ENCODE measurements at places on chromosomes 7 and 10. TPM values are rescaled to one million over a fixed set of nuclear protein-coding genes. Genes with fewer than 3 reads are reported as not detected.

DNA sequence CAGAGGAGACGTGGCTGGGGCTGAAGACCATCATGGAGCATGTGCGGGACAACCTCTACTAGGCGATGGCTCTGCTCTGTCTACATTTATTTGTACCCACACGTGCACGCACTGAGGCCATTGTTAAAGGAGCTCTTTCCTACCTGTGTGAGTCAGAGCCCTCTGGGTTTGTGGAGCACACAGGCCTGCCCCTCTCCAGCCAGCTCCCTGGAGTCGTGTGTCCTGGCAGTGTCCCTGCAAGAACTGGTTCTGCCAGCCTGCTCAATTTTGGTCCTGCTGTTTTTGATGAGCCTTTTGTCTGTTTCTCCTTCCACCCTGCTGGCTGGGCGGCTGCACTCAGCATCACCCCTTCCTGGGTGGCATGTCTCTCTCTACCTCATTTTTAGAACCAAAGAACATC lies 22.0 kb upstream of the CPA5 start:
- no peaks in the 10 kb centered on the region for H3K4me1 ChIP-seq
- no peak overlapping the region for H3K27ac ChIP-seq
- no peak for DNase-seq
- H3K4me3 ChIP-seq, result no peak overlapping the region
- no peaks in the 10 kb centered on the region for H3K36me3 ChIP-seq
- H3K27me3 ChIP-seq, result no peaks in the 10 kb centered on the region

Gene PAX4
- not detected for total RNA-seq

GRCh38 chr7:102425639-102426267 lies 7.6 kb upstream of the ORAI2 start:
- peak; percentile 83 for DNase-seq
- H3K27ac ChIP-seq, result peak overlapping the region; percentile 100
- peaks cover 68% of the 10 kb centered on the region for H3K4me1 ChIP-seq

Gene GIMAP1
- 4.9 TPM for total RNA-seq

GRCh38 chr10:20623546-20623945 lies 273.6 kb downstream of the NEBL start:
- no peak overlapping the region for H3K4me3 ChIP-seq
- no peaks in the 10 kb centered on the region for H3K27me3 ChIP-seq
- H3K4me1 ChIP-seq, result no peaks in the 10 kb centered on the region
